Activated T-helper 1 cell treated with Interleukin-2 at 50 U/mL for 16 hours (primary cell): ENCODE measurements at places on chromosomes 2 and 18.

GRCh38 chr2:141513853-141514252 is 617.0 kb downstream of the LRP1B start:
- no peak for DNase-seq

DNA sequence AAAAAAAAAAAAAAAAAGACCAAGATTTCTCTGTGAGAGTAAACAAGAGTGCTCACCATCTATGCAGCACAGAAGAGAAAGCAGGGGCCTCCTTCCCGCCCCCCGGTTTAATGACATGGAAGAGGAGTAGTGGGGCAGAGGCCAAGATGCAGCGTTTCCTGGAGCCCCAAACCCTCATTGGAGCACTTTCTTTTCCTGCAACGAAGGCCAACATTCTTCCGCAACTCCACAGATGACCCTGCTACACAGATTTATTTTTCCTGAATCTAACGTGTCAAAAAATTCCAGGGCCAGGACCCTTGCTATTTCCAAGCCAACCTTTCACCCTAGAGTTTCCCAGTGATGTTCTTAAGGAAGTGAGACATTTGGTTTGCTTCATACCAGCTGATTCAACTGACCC is 189.6 kb downstream of the MIB1 start:
- no peak for DNase-seq

GRCh38 chr18:22830511-22830910 is 102.6 kb upstream of the RBBP8 start:
- DNase-seq, result no peak

DNA sequence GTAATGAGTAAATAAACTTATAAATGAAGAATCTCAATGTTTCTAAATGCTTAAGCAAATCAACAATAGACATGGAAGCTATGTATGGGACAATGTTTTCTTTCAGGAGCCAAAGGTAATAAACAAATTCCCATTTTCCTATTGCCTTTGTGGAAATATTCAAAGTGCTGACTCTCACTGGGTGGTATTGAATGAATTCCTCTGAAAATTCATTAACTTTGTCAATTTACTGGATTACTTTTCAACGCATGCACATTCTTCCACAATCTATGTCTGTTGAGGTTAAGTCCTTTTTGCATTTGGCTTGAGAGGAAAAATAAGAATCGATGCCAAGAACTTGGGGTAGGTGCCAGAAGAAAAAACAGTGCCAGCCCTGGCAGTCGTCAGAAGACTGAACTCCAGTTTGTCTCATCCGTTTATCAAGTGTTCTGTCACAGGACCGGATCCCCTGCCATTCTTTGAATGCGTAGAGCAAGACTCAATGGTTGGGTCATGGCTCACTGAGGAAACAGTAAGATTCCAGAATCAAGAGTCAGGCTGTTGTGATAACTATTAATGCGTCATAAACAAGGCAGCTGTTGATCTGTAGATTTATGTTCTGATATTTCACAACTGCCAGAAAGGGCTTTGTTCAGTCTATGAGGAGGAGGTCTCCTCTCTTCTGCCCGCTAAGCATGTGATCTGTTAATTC is 133.3 kb downstream of the GFPT1 start:
- no peak for DNase-seq

DNA sequence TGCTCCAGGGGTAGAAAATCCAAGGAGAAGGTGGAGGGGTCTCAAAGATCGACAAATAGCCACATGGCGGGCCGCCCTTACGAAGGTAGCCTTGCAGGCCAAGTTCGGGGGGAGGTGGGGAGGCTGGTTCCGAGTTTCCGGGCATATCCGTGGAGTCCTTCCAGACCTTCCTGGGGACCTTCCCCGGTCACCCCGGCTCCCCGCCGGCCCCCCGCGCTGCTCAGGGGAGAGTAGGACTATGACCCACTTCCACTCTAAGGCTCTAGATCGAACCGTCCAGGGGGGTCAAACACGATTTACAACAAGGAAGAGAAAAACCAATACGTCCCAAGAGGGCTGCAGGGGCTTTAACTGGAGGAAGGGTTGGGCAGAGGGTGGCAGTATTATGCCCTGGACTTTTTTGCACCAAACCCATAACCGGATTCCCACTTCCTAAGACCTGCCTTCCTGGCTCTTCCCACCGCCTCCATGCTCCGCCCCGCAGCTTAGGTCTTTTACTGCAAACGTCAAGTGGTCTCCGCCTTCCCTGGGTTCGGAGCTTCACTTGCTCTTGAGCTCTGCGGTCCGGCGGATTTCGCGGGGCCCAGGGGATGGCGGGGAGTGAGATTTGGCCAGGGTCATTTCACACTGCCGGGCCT is 779 bp upstream of the LYPD6 start:
- no peak for DNase-seq

DNA sequence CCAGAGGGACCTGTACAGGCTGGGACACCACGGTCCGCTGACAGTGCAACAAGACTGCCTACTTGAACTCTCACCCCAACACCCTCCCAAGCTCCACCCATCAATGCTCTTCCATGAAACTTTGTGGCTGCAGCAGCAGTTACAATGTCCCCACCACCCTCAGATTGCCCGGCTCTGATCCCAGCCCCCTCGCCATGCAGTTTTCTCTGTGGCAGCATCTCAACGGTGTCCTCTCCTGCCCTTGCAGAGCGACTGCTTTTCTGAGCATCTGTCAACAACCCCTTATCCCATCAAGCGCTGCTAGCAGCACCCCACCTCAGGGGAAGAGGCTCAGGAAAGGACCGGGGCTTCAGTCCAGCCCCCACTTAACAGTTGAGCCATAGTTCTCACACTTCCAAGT is 137.1 kb upstream of the NDUFV2 start:
- DNase-seq, result no peak

DNA sequence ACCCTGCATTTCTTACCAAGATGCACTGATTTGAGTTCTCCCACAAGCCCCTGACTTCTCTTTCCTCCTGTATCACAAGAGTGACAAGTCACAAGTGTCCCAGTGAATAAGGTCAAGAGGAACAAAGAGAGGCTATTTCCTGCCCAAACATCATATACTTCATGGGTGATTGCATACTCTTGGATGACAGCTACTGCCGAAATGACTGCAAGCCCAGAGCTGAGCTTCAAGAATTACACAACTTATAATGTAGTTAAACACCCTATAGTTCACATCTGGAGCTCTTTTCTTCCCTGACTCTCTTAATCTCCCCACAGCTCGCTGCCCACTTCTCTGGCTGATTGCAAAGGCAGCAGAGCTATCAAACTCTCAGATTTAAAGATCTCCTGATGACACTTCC is 289.7 kb upstream of the PARD3B start:
- DNase-seq, result no peak

- DNase-seq, result no peak
Measured at GRCh38 chr2:20164061-20164733, 60.7 kb downstream of the SDC1 start.

DNA sequence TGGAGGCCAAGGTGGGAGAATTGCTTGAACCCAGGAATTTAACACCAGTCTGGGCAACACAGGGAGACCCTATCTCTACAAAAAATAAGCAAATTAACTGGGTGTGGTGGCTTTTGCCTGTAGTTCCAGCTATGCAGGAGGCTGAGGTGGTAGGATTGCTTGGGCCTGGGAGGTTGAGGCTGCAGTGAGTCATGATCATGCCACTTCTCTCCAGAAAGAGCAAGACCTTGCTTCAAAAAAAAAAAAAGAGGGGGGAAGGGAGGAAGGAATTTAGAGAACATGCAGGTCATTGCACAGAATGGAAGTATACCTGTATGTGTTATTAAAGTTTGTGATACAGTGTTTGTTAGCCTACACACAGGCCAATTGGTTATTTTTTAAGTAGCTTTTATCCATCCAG is 25.8 kb downstream of the PKP4 start:
- no peak for DNase-seq

- no peak for DNase-seq
Measured at GRCh38 chr2:176536439-176537133, 267.3 kb downstream of the MTX2 start.

- DNase-seq, result no peak
Measured at GRCh38 chr2:71782323-71782722, 329.0 kb downstream of the DYSF start.

- DNase-seq, result no peak
Measured at GRCh38 chr2:190807886-190808285, 72.7 kb upstream of the GLS start.

DNA sequence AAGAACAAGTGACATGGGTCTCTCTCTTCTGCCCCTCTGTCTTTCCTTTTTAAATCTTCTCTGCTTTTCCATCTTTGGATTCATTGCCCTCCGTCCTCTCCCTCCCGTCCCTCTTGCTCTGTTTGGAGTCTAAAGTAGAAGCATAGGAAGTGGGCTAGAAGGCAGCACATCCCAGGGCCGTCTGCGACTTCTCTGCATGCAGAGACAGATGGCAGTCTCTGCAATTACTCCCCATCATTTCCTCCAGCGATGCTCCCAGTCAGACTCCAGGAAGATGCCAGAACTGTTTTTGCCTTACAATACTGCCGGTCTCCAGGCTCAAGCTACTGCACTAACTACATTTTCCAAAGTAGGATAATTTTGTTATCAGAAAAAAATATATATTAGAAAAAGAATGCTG is 35.2 kb upstream of the LPIN2 start:
- DNase-seq, result no peak
